Fibroblast of upper back skin (primary cell): ENCODE measurements at places on chromosomes 7 and 10.

- no peak for DNase-seq
Observed at GRCh38 chr7:311131-311680, 21.2 kb downstream of the FOXL3 start.

DNA sequence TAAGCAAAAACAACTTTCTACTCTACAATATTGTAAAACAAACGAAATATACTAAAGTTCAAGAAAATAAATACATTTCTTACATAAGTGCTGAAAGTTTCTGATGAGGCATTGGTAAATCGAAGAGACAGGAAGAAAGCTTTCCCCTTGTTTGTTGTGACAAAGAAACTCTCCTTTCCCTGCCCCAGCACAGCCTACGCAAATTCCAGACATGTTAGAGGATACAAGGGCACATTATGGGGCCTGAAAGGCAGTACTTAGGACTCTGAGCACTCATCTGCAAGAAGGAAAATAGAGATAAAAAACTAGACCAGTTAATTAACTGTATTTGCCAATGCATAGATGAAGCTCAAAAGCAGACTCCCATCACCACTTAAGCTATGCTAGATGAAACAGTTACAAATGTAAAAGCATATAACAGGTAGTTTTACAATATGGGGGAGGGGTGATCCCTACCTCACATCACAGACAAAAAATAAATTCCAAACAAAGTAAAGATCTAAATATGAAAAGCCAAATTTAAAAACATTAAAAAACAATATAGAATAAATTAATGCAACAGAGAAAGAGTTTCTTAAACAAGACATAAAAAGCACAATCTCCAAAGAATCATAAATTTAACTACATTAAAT, 21.8 kb downstream of the ARHGAP19 start:
- no peak for DNase-seq

DNA sequence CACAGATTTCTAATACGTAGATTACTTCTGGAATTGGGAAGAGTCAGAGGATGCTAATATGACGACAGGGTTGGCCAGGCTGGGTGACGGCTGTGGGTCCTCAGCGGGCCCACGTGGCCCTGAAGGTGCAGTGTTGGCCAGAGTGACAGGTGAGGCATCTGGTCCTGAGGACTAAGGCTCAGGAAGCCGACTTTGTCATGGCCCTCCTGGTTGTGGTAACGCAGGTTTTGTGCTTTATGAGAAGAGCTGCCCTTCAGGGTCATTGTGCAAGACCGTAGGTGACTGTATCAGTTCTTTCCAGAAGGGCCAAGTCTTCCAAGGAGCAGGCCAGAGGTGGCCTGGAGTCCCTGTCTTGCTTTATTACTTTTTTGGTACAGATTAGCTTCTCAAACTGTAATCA, 2.5 kb downstream of the EIF3B start:
- DNase-seq = no peak

DNA sequence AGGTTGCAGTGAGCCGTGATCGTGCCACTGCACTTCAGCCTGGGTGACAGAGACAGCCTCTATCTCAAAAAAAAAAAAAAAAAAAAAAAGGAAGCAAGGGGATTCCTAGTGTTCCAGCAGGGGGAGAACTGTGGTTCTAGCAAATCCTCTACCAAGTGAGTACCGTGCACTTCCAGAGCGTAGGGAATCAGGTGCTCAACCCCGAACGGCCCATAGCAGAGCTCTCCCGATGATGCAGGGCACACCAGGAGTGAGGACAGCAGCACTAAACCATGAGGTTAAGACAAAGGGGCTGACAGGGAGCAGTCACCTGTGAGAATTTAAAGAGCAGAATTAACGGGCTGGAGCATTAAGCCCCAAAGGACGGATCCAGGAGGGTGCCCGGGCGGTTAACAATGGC, 173.6 kb downstream of the PTPRN2 start:
- DNase-seq = no peak

GRCh38 chr7:45112648-45113047, 1.2 kb upstream of the TBRG4 start:
- peak; percentile 28 for DNase-seq

GRCh38 chr10:80100861-80101695, 22.6 kb downstream of the TMEM254 start:
- DNase-seq = no peak

GRCh38 chr10:84537447-84537931, 209.1 kb downstream of the CCSER2 start:
- DNase-seq = peak; percentile 64

DNA sequence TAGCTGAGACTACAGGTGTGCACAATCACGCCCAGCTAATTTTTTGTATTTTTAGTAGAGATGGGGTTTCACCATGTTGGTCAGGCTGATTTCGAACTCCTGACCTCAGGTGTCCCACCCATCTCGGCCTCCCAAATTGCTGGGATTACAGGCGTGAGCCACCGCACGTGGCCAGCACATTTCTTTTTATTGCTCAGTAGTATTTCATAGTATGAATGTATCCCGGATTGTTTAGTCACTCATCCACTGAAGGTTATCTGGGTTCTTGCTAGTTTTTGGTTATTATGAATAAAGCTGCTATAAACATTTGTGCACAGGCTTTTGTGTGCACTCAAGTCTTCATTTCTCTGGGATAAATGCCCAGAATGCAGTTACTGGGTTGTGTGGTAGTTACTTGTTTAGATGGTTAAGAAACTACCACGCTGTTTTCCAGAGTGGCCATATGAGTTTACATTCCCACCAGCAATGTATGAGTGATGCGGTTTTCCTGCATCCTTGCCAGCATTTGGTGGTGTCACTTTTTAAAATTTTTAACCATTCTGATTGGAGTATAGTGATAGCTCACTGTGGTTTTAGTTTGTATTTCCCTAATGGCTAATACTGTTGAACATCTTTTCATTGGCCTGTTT, 275.8 kb upstream of the LYZL1 start:
- DNase-seq = no peak

DNA sequence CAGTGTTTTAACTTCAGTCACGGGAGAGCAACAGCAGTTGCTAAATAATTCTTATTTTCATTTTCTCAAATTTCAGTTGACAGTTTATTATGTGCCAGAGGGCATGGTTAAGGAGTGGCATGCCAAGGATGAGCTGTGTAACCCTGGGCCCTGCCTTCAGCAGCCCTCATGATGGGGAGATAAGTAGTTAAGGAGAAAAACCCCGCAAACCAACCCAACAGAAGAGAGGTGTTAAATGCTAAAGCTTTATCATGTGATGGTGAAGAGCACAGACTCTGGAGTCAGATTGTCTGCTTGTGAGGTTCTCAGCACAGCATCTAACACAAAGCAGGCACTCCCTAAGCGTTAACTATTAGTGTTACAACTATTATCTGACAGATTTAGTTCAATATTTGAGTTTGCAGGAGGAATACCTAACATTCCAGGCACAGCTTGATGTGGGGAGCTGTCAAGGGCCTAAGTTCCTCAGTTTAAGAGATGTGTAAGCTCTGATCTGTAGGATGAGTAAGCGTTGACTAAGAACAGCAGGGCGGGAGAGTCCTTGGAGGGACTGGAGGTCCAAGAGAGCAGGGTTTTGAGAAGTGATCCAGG, 29.6 kb downstream of the STAM start:
- DNase-seq = peak; percentile 96

DNA sequence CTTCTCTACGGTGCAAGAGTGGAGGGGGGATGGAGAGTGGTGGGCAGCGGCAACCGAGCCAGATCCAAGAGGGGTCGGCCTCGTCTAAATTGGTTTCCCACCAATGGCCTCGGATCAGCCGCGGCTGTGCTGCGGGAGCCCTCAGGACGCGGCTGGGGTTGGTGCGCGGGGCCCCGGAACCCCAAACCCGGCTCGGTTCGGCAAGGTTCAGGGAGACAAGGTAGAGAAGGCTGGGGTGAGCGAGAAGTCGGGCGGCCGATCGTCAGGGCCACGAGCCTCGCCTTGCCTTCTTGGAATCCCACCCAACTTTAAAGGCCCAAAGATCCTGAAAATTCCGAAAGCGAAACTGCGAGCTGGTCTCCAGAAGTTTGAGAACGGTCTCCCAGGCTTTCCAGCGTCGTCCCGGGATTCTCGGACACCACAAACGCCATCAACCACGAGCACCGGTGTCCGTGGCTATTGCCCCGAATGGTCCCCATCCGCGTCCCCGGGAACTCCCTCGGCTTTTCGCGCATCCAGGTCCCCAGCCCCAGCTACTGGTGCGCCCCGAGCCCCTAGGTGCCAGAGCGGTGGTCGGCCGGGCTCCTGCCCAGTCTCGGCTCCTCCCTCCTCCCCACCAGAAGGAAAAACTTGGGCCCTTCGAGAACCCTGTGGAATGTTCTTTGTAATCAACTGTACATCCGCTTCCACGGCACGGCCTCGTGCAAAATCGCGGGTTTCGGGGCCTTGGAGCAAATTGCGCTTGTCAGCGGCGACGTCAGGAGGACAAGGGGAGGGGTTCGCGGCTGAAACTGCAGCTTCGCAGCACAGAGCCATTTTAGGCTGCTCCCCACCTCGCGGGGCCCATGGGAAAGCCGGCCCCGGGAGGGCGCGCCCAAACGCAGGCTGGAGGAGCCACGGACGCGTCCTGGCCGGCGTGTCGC, 3.2 kb downstream of the SFMBT2 start:
- peak; percentile 30 for DNase-seq

DNA sequence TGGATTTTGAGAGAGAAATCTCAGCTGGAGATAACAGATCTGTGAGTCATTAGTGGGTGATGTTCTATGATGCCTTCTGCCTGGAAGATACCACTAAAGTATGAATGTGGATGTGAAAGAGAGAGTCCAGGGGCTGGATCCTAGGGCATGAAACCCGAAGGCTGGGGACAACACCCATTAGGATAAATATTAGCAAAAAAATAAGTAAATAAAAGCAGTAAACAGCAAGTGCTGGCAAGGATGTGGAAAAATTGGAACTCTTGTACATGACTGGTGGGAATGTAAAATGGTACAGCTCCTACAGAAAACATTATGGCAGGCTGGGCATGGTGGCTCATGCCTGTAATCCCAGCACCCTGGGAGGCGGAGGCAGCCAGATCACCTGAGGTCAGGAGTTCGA, 16.6 kb upstream of the MGMT start:
- DNase-seq = no peak

GRCh38 chr10:4981722-4982471, 18.7 kb downstream of the AKR1C1 start:
- DNase-seq = peak; percentile 30

- DNase-seq = no peak
Observed at GRCh38 chr7:102840404-102840803, 72.4 kb upstream of the LRRC17 start.

GRCh38 chr7:116798232-116798631, 64.2 kb upstream of the CAPZA2 start:
- DNase-seq = no peak

DNA sequence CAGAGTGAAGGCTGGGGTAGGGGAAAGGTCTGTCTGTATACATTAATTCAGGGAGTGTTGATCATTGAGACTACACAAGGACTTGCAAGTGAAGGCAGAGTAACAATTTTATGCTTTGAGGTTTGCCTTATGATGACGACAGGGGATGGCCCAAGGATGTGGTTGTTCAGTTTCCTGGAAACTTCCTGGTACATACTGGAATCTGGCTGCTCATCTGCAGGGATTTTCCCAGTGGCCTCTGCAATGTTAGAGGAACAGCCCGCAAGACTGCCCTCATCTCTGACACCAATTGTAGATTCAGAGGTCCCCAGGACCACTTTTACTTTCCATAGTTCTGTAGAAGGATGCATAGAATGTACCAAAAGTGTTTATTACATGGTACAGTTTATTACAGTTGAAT, 189.6 kb downstream of the TMEM178B start:
- no peak for DNase-seq

DNA sequence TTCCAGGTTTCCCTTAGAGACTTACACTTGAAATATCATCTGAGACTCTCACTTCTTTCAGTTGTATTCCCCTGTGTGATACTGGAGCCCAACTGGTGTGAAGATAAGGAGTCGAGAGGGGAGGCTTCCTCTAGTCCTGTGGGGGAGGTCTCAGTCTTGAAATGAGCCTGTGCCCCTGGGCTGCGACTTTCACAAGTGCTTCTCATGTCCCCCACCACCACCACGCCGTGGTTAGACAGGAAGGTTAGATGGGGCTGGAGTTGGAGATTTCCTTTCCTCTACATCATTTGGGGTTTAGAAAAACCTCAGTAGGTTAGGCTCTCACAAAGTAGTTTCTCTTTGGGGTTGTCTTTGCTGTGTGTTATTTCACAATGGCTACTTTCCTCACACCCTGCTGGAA, 25.6 kb upstream of the MKX start:
- DNase-seq = no peak

DNA sequence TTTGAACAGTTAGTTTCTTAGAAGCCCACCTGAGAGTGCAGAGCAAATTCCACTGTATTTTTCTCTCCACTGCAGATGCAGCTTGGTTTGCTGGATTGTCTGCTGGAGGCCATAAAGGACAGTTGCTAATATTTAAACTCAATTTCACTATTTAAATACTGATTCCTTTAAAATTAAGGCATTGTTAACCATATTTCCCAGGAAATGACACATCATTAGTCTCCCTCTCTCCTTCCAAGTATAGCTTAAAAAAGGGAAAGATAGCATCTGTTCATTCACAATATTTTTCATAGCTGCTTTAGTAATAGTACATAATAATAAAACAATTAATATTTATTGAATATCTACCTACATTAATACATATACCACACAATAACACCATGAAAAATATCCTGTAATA, 252.9 kb downstream of the HGF start:
- DNase-seq = no peak

DNA sequence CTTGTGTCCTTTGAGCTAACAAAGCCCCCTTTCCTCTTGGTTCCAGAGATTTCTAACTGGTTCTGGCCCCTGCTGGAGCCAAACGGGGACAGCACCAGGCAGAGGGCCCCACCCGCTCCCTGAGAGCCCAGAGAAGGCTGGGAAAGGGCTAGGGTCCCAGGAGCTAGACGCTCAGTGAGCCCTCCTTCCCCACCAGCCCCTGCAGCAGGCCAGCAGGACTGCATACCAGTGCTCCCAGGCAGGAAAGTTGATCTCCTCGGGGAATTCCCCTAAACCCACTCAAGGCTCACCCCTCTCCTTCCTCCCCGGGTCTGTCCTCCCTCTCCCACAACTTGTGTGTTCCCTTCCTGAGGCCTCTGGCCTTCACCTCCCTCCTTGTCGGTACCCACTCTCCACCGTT, 47.7 kb downstream of the PAX2 start:
- DNase-seq = no peak

DNA sequence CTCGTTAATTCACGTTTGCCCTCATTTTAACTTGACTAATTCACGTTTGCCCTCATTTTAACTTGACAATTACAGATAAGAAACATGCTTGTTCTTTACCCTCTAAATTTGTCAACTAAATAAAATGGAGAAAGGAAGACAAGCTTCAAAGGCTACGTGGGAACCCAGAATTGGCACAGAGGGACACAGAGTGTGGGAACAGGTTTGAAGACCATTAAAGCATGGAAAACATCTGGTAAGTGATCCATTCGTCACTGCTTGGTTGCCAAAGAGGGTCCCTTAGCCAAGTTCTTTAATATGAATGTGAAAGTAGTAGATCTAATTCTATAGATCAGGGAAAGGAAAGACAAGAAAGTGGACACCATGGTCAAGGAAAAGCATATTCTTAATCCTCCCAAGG, 57.2 kb downstream of the ITIH5 start:
- DNase-seq = no peak
